ENCODE measurements at places on chromosomes 3 and 15.

GRCh38 chr3:72152551-72153476 is 367.9 kb upstream of the PROK2 start:
- DNase-seq, result peak; percentile 77

GRCh38 chr3:194205675-194206133 is 69.8 kb downstream of the HES1 start:
- peak; percentile 57 for DNase-seq

GRCh38 chr3:31668242-31668641 is 135.5 kb downstream of the STT3B start:
- DNase-seq, result peak; percentile 32

DNA sequence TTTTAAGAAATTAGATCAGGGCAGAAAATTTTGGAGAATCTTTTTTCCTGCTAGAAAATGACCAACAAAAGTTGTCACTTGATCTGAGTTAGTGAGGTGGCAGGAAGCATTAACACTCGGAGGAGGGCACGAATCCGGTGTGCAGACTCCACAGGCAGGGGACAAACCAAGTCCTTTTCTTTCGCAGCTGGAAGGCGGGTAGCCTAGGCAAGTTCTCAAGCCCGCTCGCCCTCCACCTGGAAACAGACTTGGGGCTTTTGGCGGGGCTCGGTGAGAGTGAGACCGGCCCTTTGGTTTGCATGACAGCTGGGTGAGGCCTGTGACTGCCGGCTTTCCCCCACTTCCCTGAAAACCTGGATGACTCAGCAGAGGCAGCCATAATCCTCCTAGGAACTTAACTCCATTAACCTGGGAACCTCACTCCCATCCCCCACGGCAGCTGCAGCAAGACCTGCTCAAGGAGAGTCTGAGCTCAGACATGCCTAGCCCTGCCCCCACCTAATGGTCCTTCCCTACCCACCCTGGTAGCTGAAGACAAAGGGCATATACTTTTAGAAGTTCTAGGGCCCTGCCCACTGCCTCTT is 134.8 kb downstream of the MFSD1 start:
- DNase-seq, result no peak

GRCh38 chr15:65651831-65652749 is 30.4 kb downstream of the SLC24A1 start:
- no peak for DNase-seq

- no peak for DNase-seq
Observed at GRCh38 chr3:81753416-81754027, 7.9 kb downstream of the GBE1 start.

DNA sequence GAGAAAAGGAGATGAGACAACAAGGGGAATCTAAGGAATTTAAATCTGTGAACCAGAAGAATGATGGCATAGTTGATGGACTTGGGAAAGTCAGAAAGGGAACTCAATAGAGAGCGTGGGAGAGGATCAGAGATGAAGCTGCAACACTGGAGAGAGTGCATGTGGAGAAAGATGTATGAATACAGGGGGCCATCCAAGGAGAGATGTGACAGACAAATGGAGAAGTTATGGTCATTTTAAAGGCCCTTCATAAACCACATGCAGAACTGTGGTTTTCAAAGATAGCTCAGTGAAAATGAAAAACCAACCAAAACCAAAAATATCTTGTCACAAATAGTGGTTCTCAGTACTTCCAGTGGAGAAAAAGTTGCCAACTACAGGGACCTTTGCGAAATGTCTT is 265.2 kb downstream of the SUCLG2 start:
- DNase-seq, result no peak

- DNase-seq, result peak; percentile 45
Observed at GRCh38 chr3:54837964-54838363, 89.9 kb downstream of the LRTM1 start.

GRCh38 chr3:36774052-36774451 is 9.7 kb upstream of the DCLK3 start:
- peak; percentile 44 for DNase-seq
